ENCODE measurements at places on chromosomes 5 and 9.

- DNase-seq = no peak
Observed at GRCh38 chr9:127132921-127133647, 10.6 kb upstream of the ANGPTL2 start.

- DNase-seq = no peak
Observed at GRCh38 chr9:128232528-128233428, 29.6 kb downstream of the DNM1 start.

GRCh38 chr5:57338068-57338867 is 144.3 kb downstream of the ACTBL2 start:
- DNase-seq = no peak

- DNase-seq = no peak
Observed at GRCh38 chr5:181051841-181052671, 12.0 kb downstream of the BTNL9 start.

DNA sequence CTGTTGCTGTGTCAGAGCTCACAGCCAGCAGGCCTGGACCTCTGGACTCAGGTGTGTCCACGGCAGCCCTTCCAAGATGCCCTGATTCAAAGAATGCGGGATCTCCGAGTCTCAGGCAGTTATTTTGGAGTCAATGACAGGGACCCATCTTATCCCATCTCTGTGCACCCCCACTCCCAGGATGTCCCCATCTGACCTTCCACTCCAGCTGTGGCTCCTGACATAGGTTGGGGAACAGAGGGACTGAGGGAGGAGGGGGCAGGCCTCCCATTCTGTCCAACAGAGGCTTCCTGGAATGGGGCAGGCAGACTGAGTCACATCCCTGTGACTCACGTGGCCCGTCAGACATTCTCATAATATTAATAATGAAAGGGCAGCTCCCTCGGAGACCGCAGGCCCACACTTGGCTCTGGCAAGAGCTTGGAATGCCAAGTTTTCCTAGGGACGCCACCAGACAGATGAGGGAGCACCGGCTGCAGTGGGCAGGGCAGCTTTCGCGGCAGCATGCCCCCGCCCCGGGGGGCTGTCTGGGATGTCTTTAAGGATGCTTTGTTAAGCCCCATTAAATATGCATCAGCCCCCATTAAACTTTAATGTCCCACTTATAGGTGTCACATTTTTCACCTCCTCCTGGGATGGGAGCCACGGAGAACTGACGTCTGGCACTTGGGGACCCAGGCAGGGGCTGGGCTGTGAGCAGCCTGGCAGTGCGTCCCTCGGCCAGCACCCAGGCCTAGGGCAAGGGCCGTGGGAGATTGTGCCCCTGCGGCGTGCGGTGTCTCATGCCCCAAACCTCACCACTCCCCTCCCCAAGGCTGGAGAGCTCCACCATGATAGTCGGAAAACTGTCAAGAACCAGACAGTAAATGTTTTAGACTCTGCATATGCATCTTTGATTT is 23.6 kb upstream of the FIBCD1 start:
- DNase-seq = no peak

DNA sequence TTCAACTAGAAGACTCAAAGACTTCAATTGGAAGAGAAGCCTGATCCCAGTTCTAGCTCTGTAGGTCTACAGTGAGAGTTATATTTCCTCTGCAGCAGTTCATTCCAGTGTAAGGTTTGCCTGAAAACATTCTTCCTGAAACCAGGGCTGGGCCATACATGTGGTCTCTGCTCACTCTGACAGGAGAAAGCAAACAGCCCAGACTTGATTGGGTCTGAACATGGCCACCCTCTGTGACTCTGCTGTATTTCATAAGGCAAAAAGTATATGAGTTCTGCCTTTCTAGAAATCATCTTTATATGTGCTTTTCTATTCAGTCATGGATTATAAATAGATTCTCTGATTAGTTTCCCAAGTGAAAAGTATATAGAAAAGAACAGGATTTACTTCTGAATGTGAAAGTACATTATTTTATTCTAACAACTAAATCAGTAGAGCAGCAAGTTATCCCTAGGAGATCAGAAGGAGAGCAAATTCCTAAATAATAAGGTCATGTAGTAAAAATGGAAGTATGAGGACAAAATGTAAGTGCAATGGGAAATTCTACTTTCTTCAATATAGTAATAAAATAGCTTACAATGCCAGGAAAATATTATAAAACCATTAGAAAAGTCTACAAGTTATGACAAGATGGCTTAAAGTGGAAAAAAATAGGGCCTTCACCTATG is 144.3 kb downstream of the EFNA5 start:
- DNase-seq = no peak

DNA sequence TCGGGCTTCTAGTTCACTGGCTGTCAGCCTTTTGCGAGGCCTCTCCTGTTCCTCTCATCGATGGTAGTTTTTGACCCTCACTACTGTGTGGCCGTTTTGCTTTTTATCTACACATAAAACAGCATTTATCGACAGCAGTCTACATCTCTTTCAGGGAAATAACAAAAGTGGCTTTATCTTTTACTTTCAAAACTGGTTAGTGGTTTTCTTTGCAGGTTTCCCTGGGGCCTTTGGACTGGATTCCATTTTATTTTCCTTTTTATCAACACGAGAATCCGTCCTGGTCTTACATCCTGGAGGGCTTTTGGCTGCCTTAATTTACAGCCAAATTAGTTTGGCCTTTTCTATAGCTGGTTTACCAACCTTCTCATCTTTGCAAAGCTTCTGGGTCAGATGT is 793 bp upstream of the PKD2L2 start:
- no peak for DNase-seq

DNA sequence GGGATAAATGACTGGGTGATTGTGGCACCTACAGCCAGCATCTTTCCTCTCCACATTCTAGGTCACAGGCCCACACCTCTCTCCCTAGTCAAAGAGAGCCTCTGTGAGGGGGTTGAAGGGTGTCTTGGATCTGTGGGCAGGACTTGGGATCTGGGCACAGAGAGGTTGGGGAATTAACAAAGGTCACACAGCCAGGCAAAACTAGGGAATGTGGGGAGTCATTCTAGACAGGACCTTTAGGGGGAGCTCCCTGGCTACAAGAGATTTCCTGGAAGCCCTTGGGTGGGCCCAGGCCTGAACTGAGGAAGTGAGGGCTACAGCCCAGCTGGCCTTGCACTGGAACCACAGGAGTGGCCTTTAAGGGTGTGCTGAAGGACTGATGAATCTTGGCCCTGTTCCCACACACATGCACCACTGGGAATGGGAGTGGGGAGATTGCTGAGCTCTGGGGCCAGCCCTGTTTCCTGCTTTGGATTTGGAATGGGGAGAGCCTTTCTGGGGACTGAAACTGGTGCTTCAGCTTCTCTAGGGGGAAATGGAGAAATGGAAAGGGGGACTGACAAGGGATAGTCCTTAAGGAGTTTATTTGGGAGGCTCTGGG is 12.4 kb upstream of the CXXC5 start:
- DNase-seq = peak; percentile 31

- no peak for DNase-seq
Observed at GRCh38 chr9:15549611-15550010, 3.2 kb upstream of the CCDC171 start.

GRCh38 chr9:88741335-88741734 is 206.4 kb downstream of the NXNL2 start:
- no peak for DNase-seq

DNA sequence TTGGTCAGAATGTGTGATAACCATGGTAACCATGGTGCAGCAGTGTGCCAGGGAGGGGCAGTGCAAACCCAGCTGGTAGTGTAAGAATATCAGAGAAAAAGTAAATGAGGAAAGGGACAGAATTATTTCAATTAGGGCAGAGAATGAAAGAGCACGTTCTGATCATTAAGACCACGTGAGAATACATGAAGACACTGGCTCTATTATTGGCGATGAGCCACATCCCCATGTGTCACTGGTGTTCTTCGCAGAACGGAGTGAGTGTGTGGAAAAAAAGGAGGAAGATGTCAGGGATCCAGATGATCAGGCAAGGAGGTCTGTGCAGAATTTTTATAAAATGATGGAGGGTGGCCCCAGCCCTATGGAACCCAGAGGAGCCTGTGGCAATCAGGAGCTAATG is 315.5 kb downstream of the SEMA5A start:
- DNase-seq = no peak

GRCh38 chr5:62115014-62115413 is 191.0 kb upstream of the KIF2A start:
- no peak for DNase-seq

DNA sequence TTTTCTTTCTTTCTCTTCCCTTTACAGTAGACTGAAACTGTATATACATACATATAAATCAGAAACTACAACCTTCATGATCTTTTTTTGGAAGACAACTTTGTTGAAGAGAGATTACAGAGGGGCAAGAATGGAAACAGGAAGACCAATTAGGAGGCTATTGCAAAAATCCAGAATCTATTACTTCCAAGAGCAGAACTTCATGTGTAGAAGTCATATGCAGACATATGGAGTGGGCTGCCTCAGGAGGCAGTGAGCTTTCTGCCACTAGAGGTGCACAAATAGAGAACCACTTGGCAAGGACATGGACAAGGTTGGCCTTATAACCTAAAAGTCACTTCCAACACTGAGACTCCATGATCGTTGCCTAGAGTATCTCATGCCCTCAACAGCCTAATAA is 157.8 kb upstream of the NR4A3 start:
- no peak for DNase-seq

- DNase-seq = no peak
Observed at GRCh38 chr9:82993856-82994605, 68.9 kb downstream of the RASEF start.

GRCh38 chr9:121372239-121373010 is 2.4 kb upstream of the STOM start:
- no peak for DNase-seq

GRCh38 chr5:5335700-5336264 is 86.7 kb upstream of the ICE1 start:
- DNase-seq = no peak

GRCh38 chr9:77495834-77496671 is 152.1 kb downstream of the GNA14 start:
- no peak for DNase-seq

- no peak for DNase-seq
Observed at GRCh38 chr9:97441729-97442128, 29.8 kb downstream of the TDRD7 start.

GRCh38 chr5:79686799-79687198 is 2.8 kb upstream of the CMYA5 start:
- DNase-seq = no peak

DNA sequence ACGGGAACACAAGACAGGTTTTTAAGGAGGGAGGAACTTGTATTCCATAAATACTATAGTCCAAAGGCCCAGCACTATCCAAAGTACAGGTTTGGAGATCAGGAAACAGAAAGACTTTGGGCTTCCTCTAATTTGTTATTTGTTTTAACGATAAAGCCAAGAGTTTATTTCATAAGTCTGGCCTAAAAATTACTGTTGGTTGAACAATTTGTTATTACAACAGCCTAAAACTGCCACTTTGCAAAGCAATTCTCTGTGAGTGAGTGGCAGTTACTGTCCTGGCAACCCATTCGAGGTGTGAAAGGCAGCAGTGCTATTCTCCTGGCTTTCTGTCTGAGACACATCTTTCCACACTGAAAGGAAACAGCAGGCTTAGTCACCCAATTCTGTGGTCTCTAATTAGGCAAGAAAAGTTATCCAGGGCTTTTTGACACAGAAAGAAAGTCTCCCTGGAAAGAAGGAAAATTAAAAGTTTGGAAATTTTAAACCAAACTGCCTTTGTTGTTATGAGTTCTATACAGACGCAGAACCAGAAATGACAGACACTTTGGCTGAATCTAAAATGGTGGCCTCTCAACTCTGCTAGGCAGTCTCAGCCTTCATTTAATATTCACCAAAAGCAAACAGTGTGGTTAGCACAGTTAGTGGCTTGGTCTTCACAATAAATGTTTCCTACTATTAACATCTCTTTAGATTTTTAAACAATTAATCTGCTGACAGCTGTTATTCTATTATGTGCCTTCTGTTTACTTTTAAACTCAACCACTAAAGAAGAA is 33.9 kb downstream of the PSMB7 start:
- peak; percentile 30 for DNase-seq

GRCh38 chr5:178273665-178274541 is 41.3 kb upstream of the PHYKPL start:
- no peak for DNase-seq

- DNase-seq = no peak
Observed at GRCh38 chr5:135030123-135030955, 3.7 kb downstream of the PITX1 start.

All from NK-92 treated with Interleukin-12 subunit alpha and Interleukin-12 subunit beta, amount 100 ng/mL, for 24 hours (cell line).